ENCODE measurements at places on chromosomes 2 and 18.
A peak's percentile ranks its signal among the peaks of the same experiment; 100 is the strongest.

GRCh38 chr2:64860276-64860885 lies 128.8 kb upstream of the SLC1A4 start:
- DNase-seq = no peak

- DNase-seq = no peak
Observed at GRCh38 chr2:107063228-107063627, 177.3 kb upstream of the ST6GAL2 start.

DNA sequence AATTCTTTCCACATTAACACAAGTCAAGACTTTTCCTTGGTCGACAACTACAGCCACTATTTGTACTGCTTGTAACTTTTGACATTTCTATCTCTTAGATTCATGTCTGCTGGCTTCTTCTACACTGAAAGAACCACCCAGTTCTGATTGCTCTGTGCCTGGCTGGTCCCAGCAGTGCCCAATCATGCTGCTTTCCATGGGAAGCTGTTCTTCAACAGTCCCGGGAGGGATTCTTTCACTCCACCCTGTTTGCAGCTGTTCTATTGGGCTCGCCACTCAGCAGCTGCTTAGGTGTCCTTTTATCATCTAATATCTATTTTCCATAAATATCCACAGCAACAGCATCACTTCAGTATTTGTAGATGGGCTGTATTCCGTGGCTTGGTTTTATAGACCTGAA lies 471.1 kb upstream of the SMIM21 start:
- DNase-seq = no peak

- no peak for DNase-seq
Observed at GRCh38 chr18:60339018-60339417, 33.6 kb downstream of the MC4R start.

DNA sequence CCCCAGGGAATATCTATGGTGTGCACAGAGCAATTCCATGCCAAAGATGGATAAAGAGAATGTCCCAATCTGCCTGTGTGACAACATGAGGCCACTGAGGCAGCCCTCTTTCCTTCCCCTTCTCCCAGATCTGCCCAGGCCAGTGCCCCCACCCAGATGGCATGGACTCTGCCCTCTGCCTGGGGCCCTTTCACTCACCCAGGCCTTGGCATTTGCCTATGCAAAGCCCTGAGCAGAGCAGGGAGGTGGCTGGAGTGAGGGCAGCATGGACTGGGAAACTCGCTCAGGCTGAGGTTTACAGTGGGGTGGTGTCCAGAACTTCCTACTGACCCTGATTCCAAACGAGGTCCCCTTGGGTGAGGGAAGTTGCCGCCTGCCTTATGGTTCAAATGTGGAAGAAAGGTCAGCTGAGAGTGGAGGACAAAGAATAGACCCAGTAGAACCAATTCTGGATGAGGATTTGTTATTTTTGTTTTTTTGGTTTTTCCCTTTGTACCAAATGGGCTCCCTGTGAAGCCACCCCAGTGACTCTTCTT lies 8.9 kb downstream of the SH2D6 start:
- no peak for DNase-seq

- no peak for DNase-seq
Observed at GRCh38 chr2:124180635-124181034, 155.5 kb downstream of the CNTNAP5 start.

GRCh38 chr2:58545300-58546280 lies 304.5 kb upstream of the FANCL start:
- DNase-seq = no peak

GRCh38 chr18:74785632-74786031 lies 188.0 kb downstream of the ZNF407 start:
- no peak for DNase-seq

DNA sequence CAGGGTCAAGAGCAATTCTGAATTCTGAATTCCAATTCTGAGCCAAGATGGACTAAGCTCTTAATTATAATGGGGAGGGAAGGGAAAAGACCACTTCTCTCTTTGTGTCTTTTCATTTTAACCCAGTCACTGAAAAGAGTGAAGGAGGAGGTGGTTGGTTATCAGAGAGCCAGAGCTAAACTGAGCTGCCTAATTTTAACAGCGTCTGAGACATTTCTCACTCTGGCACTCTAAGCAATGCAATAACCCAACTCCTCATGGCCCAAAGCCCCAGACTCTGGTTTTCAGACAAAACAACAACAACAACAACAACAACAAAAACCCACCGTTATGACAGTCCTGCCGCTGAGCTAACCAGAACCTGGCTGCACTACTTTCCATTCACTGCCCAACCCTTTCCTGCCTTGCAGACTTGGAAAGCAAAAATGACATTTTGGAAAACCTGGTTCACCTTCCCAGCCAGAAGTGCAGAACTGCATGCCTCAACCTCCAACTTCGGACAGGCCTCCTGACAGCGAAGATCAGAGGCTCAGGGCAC lies 1.0 kb downstream of the CHST10 start:
- DNase-seq = no peak

DNA sequence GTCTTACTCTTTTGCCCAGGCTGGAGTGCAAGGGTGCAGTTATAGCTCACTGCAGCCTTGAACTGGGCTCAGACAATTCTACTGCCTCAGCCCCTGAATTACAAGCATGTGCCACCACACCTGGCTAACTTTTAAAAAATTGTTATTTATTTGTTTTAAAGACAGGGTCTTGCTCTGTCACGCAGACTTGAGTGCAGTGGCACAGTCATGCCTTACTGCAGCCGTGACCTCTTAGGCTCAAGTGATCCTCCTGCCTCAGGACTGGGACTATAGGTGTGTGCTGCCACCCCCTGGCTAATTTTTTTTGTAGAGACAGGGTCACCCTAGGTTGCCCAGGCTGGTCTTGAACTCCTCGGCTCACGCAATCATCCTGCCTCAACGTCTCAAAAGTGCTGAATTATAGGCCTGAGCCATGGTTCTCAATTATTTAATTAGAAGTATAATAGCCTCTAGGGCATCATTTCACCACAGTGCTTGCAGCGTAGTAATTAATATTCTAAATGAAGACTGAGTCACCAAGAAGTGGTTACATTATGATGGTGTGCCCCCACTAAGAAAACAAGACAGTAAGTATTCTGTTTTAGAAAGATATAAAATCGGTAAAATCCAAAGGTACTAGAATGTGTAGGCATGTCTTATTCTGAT lies 69.6 kb downstream of the EML4 start:
- peak; percentile 34 for DNase-seq

GRCh38 chr2:113981404-113982134 lies 91.7 kb downstream of the ACTR3 start:
- DNase-seq = no peak

GRCh38 chr2:145043399-145043834 lies 523.5 kb upstream of the ZEB2 start:
- no peak for DNase-seq

GRCh38 chr2:167908786-167909185 lies 338.6 kb downstream of the STK39 start:
- no peak for DNase-seq

- no peak for DNase-seq
Observed at GRCh38 chr18:56576826-56577573, 61.4 kb downstream of the TXNL1 start.
